ENCODE measurements at places on chromosomes 16 and 17.

DNA sequence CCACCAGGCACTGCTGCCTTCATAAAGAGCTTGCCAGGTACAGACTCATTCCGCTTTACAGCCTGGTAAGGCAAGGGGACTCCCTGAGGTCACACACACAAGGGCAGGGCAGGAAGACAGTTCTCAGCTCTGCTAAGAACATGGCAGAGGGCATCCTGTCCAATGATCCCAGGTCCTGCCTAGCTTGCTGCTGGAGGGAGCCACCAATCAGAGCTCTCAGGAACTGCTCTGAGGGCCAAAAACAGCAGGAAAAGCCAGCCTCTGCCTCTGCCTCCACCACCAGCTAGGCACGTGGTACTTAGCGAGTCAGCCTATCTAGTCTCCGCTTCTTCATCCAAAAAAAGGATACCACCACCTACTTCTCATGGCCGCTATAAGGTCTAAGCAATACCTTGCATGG, 66.1 kb downstream of the GTF3C1 start:
- no peak for DNase-seq

GRCh38 chr16:11780991-11781680, 15.9 kb downstream of the ZC3H7A start:
- no peak for DNase-seq

DNA sequence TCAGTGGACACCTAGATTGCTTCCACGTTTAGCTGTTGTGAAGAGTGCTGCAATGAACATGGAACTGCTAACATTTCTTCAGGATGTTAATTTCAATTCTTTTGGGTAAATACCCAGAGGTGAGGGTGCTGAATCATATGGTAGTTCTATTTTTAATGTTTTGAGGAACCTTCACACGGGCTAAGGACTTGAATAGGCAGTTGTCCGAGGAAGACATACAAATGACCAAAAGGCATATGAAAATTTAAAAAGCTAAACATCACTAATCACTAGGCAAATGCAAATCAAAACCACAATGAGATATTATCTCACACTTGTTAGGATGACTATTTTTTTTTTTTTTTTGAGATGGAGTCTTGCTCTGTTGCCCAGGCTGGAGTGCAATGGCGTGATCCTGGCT, 173.3 kb downstream of the PRKCB start:
- DNase-seq, result no peak

DNA sequence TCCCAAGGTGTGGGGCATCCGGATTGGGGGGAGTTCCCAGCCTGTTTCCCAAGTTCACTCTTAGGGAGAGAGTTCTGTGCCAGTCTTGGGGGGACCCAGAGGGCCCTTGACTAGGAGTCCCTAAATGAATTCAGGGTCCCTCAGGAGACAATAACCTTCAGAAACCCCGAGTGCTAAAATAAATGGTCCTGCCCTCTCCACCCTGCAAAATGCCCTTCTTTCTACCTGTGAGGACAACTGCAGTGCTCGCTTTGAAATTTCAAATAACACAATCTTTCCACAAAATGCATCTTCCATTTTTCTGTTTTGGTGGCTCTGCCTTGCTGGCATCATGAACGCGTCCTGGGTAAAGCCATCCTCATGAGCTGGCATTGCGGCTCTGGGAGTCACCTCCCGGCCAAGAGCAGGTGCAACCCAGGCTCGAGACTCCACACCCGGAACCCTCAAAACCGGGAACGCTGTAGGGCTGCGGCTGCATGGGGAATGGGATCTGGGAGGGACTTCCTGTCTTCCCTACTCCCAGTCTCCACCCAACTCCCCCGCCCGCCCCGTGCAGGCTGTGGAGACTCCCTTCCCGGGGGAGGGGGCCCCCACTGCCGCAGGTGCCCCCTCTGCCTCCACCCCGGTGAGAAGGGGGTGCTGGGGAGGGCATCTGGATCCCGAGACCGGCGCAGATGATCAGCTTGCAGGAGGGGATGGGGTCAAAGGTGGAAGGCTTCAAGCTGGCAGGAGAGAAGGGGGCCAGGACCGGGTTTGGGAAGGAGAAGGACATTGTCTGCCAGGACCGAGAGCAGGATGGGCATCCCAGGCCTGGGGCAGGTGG, at the start of gene ZNF205:
Gene ZNF205, plus strand, starts transcription at position 529 of the 823 bp plus-strand sequence. CDS start 845 bp downstream, outside the sequence.
- peak; percentile 72 for DNase-seq

- peak; percentile 68 for DNase-seq
Observed at GRCh38 chr17:44766409-44767038, 7.7 kb downstream of the ADAM11 start.

GRCh38 chr17:39742856-39743436, 5.2 kb downstream of the GRB7 start:
- DNase-seq, result no peak

- no peak for DNase-seq
Observed at GRCh38 chr16:58348986-58349385, 43.3 kb upstream of the GINS3 start.

DNA sequence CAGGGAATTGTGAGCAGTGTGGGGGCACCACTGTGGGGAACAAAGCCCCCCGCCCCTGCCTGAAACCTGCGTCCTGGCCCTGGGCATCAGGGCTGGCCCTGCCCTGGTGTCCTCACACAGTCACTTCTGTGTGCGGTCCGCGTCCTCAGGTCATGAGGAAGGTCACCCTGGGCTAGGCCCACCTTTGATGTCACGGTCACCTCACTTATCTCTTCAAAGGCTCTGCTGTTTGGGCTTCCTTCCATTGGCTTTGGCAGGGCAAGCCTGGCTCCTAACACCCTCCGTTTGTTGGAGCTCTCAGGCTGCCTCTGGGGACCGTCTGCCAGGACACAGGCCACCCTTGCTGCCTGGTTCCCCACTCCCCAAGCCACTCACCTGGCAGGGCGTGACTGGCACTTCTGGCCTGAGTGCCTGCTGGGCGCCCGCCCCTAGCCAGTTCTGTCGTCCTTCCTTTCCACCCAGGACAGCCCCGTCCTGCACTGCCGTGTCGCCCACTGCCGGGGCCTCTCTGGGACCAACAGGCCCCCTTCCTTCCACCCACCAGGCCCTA, 8.8 kb downstream of the CENPX start:
- no peak for DNase-seq

DNA sequence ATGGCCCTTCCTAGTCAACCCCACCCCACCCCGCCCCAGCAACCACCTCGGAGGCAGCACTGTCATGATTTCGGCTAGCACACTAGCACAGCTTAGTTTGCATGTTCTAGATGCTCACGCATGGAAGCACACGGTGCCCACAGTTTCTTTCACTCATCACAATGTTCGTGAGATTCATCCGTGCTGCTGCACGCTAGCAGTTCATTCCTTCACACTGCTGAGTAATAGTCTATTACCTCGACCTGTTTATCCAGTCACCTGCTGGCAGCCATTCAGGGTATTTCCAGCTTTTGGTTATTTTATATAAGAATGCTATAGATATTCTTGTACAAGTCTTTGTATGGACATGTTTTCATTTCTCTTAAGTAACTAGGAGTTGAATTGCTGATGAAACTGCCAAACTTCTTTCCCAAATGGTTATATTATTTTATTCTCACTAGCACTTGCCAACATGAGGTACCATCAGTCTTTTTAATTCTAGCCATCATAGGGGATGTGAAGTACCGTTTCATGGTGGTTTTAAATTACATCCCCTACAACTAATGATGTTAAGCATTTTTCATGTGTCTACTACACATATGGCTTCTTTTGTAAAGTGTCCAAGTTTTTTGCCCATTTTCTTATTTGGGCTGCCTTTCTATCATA, 75.7 kb downstream of the CYTH1 start:
- DNase-seq, result no peak

- DNase-seq, result no peak
Observed at GRCh38 chr16:27267037-27267677, 1.4 kb downstream of the NSMCE1 start.

DNA sequence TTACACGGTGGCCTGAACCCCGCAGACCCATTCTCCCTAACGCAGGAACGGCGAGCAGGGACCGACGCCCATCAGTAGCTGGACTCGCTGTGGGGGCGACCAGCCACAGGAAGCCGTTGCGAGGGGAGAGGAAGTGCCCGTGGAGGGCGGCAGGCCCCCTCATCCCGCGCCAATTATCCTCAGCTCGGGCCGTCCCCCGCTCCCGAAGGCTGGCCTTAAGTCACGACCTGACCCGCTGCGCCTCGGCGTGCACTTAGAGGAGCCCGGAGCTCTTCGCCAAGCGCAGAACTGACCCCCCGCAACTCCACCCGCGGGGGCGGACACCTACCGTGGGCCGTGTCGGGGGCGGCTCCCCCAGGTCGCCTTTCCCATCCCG, 401 bp downstream of the ARL16 start:
- no peak for DNase-seq

GRCh38 chr17:66476014-66476413, 173.6 kb downstream of the PRKCA start:
- DNase-seq, result no peak

GRCh38 chr17:17485420-17485819, 8.6 kb downstream of the MED9 start:
- no peak for DNase-seq

- no peak for DNase-seq
Observed at GRCh38 chr17:49130891-49131290, 1.7 kb upstream of the B4GALNT2 start.

- DNase-seq, result no peak
Observed at GRCh38 chr17:10622617-10623485, 34.3 kb downstream of the MYH3 start.

- DNase-seq, result no peak
Observed at GRCh38 chr16:88403794-88404581, 21.2 kb downstream of the ZNF469 start.

DNA sequence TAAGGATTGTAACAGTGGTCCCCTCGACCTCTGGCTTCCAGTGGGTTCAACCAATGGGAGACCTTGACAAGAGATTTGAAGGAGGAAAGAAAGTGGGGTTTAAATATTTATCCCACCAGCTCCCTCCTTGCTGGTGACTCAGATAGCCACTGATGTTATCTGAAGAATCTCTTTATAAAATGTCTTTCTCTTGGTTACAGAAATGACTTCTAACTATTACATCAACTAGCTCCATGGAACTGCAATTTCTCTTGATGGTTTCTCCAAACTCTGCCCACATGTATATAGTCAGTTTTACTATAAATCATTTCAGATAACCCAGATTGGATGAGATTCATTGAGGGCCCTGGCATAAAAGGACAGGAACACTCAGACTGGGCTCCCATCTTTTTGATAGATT, 920.2 kb upstream of the SOX9 start:
- no peak for DNase-seq

- no peak for DNase-seq
Observed at GRCh38 chr16:66462912-66463311, 35.8 kb downstream of the BEAN1 start.

DNA sequence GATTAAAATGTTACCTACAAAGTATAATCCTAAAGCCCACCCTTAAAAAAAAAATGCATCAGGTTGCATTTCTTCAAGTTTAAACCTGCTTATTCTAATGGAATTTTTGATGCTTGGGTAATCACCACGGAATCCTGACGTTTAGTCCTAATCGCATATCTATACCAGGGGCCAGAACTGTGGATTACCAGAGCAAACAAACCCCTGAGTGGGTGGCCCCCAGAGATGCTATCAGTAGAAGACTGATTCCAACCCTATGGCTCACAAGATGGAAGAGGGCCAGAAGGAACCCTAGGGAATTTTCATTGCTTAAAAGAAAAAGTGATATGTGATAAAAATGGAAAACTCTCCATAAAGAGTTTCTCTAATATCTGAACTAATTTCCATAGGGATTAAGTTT, 152.2 kb upstream of the NOG start:
- no peak for DNase-seq

- DNase-seq, result no peak
Observed at GRCh38 chr16:50036426-50036825, 11.4 kb downstream of the CNEP1R1 start.

DNA sequence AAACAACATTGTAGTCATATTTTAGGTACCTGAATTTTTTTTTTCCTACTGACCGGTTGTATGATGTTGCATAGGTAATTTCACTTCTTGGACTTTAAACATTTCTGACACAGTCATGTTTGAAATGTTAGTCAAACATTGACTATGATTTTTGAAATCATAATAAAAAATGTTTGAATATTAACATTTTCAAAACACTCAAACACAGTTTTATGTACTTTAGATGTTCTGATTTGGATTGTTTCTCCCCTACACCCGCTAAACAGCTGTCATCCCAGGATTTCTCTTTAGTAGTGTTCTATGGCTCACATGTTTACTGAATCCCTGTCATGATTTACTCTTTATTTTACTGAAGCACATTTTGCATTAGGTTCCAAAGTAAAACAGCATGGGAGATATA, 102.9 kb upstream of the NPEPPS start:
- no peak for DNase-seq

GRCh38 chr17:40022961-40023541, 7.8 kb downstream of the CSF3 start:
- no peak for DNase-seq

GRCh38 chr16:85554889-85555718, 58.0 kb upstream of the GSE1 start:
- no peak for DNase-seq

DNA sequence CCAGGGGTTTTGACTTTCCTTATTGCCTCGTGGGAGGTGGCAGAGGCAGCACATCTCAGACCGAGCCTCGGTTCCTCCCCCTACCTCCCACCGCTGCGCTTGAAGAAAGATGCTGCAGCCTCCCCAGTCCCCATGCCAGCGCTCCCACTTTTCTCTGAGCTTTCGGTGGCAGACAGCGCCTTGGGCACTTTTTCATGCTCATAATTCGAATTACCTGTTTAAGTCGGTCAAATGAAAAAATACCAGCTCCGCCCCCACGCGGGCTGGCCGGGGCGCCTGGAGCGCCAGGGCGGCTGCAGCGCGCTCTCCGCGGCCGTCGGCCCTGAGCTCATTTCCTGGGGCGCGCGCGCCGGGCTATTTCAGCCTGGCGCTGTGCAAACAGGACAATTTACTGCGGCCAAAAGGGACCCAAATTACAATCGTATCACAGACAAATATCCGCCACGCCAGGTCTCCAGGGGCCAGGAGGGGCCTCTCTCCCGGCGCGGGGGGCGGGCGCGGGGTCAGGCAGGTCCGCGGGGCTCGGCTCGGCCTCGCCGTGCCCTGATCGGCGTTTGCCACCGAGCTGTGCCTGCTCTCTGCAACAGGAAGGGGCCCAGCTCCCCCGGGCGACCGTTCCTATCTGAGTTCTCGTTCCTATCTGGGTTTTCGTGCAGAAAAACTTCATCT, 45.0 kb downstream of the SOST start:
- no peak for DNase-seq

DNA sequence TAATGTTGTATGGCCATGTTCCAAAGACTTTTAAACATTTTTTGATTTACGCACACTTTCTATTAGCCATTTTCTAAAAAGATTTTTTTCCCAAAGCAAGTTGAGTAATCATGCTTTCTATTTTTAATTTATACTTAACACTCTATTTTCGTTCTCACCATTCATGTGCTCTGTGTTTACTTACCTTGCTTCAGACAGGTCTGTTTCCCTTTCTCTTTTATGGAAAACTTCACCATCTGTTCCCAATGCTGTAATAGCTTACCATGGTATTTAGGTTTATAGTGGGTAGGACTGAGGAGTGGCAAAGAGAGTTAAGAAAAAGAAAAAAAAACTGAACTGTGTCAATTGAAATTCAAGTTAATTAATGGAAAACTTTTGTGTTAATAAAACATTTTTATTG, 37.5 kb upstream of the KCNJ16 start:
- DNase-seq, result no peak

- no peak for DNase-seq
Observed at GRCh38 chr17:63109661-63110060, 143.6 kb downstream of the TANC2 start.

- DNase-seq, result no peak
Observed at GRCh38 chr17:10827898-10828552, 9.9 kb downstream of the PIRT start.

- no peak for DNase-seq
Observed at GRCh38 chr17:77664097-77664729, 294.3 kb upstream of the TNRC6C start.

- no peak for DNase-seq
Observed at GRCh38 chr16:11835891-11836649, 15.3 kb downstream of the RSL1D1 start.

- DNase-seq, result no peak
Observed at GRCh38 chr16:19513377-19514053, 8.4 kb downstream of the GDE1 start.
